Renal cortex interstitium (tissue), 15 donors: ENCODE measurements at places on chromosomes 1 and 21.
A peak's percentile ranks its signal among the peaks of the same experiment; 100 is the strongest.

- DNase-seq: no peak
Observed at GRCh38 chr1:159838715-159839114, 12.0 kb downstream of the SLAMF8 start.

- no peak for DNase-seq
Observed at GRCh38 chr1:55519276-55519675, 304.1 kb upstream of the USP24 start.

GRCh38 chr1:47189844-47190508 is at the start of gene PDZK1IP1:
PDZK1IP1 (minus strand) TSS chr1:47190036; CDS start chr1:47189932, 104 bp downstream.
- no peak for DNase-seq

GRCh38 chr1:186864296-186864695 is 35.5 kb downstream of the PLA2G4A start:
- no peak for DNase-seq

- DNase-seq: no peak
Observed at GRCh38 chr1:220957233-220957605, 78.0 kb downstream of the HLX start.

- peak; percentile 3 for DNase-seq
Observed at GRCh38 chr1:236654957-236655356, 31.3 kb upstream of the ACTN2 start.

GRCh38 chr21:39669976-39670661 is 57.4 kb downstream of the B3GALT5 start:
- DNase-seq: no peak

DNA sequence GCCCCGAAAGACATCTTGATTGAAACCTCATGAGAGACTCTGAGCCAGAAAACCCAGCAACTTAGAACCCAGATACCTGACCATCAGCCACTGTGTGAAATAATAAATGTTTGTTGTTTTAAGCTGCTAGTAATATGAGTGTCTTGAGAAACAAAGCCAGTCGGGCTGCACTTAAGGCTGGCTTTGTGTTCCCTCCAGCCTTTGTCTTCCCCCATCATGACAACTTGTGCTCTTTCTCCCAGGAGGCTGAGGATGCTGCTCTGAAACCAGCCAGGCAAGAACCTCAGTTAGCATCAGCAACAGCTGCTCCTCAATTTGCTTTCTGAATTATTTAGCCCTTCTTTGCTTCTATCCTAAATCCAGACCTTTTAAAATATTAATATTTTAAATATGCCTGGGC is 78.2 kb downstream of the SLC16A1 start:
- DNase-seq: no peak

GRCh38 chr1:220928320-220928719 is 49.1 kb downstream of the HLX start:
- no peak for DNase-seq

DNA sequence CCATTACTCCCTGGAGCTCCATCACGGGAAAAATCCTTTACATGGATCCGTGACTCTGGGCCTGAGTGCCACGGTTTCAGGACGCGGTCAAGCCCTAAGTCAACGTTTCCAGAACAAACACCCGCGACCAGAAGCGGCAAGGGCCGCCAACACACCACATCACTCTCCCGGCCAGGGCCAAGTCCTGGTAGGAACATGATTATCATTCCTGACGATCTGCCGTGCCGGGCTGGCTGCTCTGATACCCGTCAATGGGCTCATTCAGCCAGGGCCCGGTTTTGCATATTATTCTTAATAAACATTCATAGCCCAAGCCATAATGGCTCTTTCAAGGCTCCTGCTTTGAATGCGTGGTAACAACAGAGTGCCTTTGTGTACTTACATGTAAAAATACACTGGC is 44.6 kb upstream of the SIM2 start:
- no peak for DNase-seq

- DNase-seq: no peak
Observed at GRCh38 chr1:23607944-23608343, 48.6 kb upstream of the ID3 start.

- DNase-seq: no peak
Observed at GRCh38 chr1:184385865-184386311, 941 bp upstream of the C1orf21 start.

DNA sequence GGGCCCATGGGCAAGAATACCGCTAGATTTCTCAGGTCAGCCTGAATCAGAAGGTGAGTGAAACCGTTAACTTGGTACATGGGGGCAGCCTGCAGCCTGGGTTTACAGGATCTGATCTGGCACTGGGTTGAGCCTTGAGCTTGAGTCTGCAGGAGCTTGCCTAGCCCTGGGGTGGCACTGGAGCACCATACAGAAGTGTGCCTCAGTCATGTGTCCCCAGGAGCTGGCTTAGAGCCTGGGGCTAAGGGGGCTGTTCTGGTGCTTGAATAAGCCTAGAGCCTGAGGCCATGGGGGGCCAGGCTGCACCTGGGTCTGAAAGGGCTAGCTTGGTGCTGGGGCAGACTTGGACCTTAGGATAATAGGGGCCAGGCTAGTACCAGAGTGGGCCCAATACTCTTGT is 457.2 kb upstream of the PBX1 start:
- DNase-seq: no peak

DNA sequence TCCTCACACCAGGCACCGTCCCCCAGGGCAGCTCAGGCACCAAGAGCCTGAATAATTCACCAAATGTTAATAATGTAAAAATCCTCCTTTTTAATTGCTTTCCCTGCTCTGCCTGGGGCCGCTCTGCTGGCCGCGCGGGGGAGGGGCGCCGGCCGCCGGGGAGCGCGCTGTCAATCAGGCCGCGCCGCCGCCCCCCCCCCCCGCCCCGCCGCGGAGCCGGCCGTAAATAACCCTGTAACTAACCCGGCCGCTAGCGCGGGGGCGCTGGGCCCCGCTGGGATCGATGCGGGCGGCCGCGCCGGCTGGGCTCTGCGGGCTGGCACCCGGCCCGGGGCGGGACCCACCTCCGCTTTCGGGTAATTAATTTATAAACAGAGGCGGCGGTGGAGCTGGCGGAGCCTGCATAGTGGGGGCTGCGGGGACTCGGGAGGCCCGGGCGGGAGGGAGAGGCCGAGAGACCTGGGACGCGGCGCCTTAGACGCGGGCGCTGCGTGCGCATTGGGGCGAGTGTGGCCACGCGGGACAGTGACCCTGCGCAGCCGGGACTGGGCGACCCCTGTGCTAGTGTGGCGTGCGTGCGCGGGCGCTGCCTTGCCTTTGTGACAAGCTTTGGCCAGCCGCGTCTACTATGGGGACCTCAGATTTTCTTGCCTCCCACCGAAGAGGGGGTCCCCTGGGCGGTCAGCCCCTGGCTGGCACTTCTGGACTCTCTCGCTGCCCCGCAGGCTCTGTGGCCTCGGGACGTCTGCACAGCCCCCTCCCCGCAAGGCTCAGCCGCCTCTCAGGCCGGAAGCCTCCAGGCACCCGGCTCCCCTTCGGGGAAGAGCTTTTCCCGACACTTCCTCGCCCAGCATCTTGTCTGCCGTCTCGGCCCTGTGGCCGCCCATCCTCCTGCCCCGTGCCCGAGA is 16.6 kb downstream of the SAMD11 start:
- peak; percentile 87 for DNase-seq

DNA sequence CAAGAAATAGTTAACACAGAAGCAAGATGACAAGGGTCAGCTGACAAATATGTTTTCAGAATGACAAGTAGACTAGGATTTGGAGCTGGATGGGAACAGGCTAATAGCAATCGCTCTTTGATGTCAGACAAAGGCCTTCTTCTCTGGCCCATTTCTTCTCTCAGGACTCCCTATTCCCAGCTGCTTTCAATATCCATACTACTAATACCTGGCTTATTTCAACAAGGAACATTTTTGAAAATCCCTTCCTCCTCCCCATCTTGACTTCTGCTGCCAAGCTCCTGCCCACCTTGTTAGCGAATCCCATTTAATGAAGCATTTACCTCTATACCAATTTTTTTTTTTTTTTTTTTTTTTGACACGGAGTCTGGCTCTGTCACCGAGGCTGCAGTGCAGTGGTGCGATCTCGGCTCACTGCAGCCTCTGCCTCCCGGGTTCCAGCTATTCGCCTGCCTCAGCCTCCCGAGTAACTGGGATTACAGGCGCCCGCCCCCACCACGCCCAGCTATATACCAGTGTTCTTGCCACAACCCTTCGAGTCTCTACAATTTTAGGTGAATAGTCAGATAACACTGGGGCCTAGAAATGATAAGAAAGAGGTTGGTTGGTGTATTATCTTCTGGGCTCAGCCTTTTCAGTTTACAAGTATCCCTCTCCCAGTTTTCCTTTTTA is 68.4 kb downstream of the MACF1 start:
- DNase-seq: no peak

DNA sequence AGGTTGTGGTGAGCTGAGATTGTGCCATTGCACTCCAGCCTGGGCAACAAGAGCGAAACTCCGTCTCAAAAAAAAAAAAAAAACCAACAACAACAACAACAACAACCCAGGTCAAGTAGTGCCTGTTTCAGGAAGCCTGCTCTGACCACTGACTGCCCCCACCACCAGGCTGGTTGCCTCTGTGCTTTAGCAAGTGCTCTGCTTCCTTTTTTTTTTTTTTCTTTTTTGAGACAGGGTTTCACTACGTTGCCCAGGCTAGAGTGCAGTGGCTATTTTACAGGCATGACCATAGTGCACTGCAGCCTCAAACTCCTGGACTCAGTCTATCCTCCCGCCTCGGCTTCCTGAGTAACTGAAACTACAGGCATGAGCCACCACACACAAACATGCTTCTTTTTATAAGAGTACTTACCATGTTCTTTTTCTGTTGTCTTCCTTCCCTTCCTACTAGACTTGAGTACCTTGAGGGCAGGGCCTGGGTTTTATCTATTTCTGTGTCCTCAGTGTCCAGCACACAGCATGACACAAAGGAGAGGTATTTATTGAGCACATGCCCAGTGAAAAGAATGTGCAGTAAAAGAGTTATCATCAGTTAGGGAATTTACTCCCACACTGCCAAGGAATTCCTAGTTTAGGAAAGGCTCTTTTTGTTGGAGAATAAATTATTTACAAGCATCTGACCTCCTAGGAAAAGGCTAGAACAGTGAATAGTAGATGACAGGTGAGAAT is 9.9 kb upstream of the COA7 start:
- no peak for DNase-seq

GRCh38 chr1:229225331-229225782 is 45.6 kb upstream of the RAB4A start:
- no peak for DNase-seq

DNA sequence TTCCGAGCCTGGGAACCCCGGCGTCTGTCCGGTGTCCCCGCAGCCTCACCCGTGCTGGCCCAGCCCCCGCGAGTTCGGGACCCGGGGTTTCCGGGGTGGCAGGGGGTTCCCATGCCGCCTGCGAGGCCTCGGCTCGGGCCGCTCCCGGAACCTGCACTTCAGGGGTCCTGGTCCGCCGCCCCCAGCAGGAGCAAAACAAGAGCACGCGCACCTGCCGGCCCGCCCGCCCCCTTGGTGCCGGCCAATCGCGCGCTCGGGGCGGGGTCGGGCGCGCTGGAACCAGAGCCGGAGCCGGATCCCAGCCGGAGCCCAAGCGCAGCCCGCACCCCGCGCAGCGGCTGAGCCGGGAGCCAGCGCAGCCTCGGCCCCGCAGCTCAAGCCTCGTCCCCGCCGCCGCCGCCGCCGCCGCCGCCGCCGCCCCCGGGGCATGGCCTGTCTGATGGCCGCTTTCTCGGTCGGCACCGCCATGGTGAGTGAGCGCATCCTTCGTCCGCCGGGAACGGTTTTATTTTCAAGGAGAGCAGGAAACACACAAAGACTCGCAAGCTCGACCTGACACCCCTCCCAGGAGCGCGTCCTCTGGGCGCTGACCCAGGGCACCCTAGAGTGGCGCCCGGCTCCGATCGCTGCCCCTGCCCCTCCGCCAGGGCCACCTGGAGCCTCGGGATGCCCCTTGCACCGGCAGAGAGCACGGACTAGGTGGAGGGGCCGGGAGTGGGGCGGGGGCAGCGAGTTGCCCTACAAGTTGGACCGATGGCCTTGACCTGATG is at the start of gene ABCG1:
ABCG1 (plus strand) TSS at position 305 of the 770 bp plus-strand sequence; CDS start at position 428, 123 bp downstream.
- DNase-seq: no peak

- DNase-seq: no peak
Observed at GRCh38 chr1:61152066-61152465, 69.7 kb downstream of the NFIA start.

DNA sequence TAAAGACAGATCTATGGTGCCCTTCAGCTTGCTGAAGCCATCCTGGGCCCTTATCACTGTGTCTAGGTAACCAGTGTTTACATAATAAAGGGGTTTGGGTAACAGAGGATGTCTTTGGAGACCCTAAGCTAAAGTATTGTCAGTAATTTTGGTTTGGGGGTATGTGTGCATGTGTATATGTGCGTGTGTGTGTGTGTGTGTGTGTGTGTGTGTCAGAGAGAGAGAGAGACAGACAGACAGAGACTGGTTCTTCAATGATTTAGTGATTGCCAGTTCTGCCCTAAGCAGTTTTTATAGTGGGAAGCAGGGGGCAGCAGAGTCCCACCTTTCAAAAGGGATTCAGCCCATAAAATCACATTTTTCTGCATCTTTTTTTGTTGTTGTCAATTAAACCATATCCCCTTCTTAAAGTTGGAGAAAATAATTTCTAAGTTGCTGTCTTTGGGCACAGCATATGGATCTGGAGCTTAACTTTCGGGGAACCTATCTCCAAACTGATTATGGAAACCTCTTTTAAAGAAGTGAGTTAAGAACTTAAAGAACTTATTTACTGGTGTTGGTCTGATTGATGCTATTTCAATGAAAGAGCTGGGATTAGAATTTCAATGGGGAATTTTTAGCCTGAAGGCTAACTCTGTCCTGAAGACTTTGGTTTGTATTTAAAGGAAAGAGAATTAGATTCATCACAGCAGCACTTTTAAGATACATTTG is 51.1 kb downstream of the ZNF326 start:
- peak; percentile 8 for DNase-seq

DNA sequence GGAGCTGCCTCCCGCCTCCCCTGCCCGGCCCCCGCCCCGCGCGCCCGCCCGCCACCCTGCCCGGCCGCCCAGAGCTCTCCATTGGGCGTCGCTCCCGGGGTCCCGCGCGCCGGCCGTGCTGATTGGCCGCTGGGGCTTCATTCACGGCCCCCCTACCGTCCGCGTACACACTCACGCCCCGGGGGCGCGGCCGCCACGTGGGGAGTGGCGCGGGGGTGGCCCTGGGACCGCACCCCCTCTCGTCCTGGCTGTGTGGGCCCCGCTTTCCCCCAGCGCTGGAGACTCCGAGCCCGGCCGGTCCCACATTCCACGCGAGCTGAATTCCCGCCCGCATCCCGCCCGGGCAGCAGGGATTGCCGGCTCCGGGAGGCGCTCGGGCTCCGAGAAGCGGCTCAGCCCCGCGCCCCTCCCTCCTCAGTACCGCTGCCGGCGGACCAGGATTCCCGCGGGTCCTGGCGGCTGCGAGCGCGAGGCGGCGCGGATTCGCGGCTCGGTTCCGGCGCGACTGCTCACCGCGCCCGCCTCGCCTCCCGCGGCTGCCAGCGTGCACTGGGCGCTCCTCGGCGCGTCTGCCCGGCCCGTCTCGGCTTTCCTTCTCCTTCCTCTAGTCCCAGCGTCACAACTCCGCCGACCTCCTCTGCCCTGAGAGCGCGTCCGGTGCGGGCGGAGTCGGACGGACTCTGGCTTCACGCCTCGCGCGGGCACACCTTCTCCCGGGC is 450 bp upstream of the POU3F1 start:
- DNase-seq: peak; percentile 57
